ENCODE measurements at places on chromosomes 5 and 9.

DNA sequence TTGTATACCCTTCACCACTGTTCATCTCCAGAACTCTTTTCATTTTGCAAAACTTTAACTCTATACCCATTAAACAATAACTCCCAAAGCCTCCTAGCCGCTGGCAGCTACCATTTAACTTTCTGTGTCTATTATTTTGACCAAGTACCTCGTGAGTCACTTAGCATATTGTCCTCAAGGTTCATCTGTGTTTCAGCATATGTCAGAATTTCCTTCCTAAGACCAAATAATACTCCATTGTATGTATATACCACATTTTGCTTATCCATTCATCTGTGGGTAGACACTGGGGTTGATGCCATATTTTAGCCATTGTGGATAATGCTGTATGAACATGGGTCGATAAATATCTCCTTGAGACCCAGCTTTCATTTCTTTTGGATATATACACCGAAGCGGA is 17.4 kb downstream of the ERBIN start:
- no peak for DNase-seq

- no peak for DNase-seq
Observed at GRCh38 chr5:178333821-178334481, 101.3 kb upstream of the PHYKPL start.

GRCh38 chr5:72955143-72955767 is 586 bp upstream of the FCHO2 start:
- no peak for DNase-seq

DNA sequence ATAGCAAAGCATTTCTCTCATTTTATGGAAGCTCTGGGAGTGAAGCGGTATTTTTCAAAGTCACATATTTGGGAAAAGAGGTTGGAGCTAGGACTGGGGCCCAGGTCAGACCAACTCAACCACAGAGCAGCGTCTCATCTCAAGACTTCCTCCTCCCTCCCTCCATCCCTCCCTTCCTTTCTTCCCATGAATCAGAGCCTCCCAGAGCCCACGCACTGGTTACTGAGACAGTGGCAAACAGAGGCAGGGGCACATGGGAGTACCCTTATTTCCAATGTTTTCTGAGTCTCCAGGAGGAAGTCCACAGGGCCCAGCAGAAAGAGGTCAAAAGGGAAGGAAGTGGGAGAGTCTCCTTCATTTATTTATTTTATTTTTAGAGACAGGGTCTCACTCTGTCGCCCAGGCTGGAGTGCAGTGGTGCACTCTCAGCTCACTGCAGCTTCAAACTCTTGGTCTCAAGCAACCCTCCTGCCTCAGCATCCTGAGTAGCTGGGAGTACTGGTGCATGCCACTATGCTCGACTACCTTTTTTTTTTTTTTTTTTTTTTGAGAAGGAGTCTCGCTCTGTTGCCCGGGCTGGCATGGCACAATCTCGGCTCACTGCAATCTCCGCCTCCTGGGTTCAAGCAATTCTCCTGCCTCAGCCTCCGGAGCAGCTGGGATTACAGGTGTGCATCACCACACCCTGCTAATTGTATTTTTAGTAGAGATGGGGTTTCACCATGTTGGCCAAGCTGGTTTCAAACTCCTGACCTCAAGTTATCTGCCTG is 52.5 kb upstream of the CDKN2AIPNL start:
- no peak for DNase-seq

DNA sequence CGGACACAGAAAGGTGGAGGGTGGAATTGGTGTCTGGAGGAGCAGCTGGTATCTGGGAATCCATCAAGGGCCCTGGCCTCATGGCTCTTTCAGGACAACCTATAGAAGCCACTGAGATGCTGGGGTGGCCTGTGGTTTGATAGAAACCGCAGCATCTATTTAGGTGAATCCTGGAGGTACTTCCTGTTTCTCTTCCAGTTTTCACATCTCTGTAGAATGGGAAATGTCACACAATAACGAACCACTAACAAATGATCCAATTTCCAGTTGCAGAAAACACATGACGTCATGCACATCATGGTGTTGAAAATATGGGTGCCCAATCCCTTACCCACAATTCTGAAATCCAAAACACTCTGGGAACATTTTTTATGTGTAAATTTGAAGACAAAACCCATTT is 52.2 kb downstream of the ROPN1L start:
- DNase-seq: no peak

DNA sequence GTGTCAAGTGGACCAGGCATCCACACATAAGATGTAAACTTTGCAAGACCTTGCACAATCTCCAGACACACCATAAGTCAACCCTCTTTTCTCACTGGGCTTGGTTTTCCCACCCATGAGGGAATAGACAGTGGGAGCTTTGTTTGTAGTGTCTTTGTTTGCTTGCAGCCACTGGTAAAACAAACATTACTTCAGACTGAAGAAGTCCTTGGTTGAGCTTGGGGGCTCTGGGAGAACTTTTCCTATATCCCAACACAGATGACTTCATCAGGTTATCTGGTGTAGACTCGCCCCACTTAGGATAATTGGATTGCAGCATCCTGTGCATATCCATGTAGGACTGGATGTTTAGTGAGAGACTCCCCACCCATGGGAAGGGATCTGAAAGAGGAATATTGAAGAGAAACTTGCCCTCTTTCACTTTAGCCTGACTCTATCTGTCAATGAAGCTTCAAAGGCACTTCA is 11.5 kb upstream of the ADGRV1 start:
- peak; percentile 28 for DNase-seq

DNA sequence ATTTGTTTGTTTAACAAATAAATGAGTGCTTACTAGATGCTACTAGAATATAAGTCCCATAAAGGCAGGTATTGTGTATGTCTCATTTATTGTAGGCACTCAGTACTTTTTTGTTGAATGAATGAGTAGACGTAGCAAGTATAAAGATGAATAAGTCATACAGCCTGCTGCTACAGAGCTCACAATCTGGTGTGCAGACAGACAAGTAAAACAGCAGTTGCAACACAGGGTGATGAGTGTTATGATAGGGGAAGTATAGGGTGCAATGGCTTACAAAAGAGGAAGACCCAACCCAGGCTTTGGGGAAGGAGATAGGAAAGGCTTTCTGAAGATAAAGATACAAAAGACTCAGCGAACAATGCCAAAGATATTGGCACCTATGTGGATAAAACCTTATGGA is 47.7 kb downstream of the SH3RF2 start:
- no peak for DNase-seq

GRCh38 chr5:83222906-83223305 is 145.6 kb downstream of the XRCC4 start:
- no peak for DNase-seq

- peak; percentile 93 for DNase-seq
Observed at GRCh38 chr5:11273180-11273903, 512.3 kb upstream of the DAP start.

DNA sequence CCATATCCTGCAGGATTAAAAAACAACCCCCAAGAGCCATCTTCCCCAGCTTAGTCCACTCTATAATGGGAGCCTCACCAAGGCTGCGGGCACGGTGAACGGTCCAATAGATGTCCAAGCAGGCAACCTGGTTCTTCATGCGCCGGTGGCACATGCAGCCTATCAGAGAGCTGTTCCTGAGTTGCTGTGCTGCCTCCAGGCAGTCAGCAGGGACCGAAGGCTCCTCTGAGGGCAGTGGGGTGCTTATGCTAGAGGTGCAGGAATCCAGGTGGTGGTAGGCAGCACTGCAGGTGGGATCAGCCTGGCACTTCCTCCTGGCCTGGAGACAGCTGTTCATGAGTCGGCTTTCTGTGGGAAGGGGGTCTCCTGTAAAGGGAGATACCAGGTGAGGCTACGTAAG is 10.2 kb downstream of the GFRA3 start:
- DNase-seq: no peak

- no peak for DNase-seq
Observed at GRCh38 chr9:72932619-72933018, 20.2 kb downstream of the ALDH1A1 start.

DNA sequence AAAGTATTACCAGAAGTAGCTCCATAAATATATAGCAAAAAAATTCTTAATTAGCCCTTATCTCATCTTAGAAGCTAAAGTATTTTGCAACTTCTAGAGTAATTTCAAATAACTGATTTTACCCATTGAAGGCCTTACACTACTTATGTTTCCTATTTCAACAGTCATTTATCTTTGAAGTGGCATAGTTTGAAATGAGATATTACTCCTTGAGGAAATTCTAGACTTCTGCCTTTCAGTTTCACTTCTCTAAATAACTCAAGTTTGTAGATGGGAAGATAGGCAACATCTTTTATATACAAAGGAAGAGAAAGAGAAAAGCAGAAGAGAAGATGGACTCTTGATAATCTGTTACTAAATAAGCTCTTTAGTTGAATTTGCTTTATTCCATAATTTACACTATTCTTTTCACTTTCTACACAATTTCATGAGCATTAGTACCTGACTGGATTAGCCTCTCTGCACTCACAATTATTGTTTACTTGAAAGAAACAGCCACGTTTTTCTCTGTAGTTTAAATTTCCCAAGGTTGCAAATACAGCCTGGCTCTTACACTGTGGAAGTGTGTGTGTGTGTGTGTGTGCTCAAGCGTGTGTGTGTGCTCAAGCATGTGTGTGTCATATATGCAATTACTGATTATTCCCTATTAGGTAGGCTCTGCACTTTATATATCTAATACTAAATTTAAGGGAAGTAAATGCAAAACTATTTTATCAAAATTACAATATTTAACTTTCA is 60.6 kb upstream of the EMB start:
- no peak for DNase-seq

DNA sequence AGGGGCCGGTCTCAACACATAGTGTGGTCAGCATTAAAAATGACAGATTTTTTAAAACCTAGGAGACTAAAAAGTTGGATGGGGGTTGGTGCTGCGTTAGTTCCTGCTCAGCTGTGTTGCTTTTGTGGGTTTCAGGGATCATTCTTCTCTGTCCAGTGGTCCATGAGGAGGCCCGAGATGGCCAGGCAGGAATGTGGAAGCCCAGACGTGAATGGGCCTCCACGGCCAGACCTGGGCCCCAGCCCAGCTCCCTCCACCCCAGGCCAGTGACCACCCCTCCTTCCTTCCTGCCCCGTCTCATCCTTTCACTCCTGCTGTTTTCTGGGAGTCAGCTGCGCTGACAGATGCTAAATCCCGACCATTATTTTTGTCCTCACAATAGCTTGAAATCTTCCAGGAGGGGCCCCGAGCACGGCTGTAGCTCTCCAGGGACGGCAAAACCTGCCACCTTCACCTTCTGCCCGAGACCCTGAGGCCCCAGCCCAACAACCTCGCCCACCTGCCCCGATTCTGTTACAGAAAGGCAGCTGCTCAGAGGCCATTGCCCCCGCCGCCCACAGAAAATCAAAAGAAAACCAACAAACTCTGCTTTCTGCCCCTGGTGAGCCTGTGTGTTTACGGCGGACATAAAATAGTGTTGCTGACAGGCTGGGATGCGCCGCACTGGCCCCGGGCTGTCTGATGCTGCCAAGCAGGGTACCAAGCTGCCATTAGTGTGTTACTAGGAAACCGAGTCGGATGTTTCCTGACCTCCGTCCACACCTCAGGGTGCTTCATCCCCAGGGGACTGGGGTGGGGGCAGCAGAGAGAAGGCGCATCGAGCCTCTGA is 83.7 kb upstream of the SARDH start:
- DNase-seq: peak; percentile 47

DNA sequence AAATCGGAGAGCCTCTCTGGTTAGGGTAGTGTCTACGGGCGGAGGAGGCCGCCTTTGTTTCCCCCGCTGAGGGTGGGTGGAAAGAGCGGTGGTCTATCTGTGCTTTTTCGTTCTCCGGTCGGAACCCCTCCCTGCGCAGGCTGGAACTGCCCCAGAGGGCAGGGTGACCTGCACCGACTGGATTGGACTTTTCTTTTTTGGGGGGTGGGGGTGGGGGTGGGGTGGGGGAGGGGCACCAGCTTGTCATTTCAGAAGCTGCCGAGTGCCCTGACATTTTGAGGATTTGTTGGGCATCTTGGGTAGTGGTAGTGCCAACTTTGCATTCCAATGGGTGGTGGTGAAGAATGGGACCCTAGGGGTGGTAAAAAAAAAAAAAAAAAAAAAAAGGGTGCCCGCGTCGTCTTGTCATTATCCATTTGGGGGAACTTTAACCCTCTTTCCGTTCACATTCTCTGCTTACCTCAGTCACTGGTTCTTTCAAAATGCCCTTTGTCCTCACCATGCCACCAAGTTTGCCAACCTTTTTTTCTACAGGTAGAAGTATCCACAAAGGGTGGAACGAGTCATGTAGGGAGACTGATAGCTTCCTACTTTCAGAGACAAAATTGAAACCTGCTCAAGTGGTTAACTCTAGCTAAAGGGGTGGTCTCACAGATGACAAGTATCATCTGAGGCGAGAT is 1.3 kb downstream of the UBE2R2 start:
- DNase-seq: no peak

GRCh38 chr5:139062910-139063663 is 135.1 kb downstream of the SIL1 start:
- no peak for DNase-seq

DNA sequence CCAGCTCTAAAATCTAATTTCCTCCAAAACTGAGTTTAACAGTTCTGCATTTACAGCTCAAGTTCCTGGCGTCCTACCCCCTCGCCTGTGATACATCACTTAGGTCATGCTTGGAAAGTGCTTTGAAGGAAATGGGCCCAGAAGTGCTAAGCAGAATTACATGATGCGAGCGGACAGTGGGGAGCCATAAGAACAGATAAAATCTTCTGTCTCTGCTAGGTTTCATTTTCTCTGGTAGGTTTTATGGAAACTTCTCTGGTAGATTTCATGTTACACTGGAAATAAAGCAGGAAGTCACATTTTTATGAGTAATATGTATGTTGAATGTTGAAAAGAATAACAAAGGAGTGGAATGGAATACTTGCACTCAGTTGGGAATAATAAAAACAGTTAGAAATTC is 138.3 kb downstream of the ZDHHC21 start:
- DNase-seq: no peak

- no peak for DNase-seq
Observed at GRCh38 chr5:34475249-34475966, 180.7 kb upstream of the RAI14 start.

DNA sequence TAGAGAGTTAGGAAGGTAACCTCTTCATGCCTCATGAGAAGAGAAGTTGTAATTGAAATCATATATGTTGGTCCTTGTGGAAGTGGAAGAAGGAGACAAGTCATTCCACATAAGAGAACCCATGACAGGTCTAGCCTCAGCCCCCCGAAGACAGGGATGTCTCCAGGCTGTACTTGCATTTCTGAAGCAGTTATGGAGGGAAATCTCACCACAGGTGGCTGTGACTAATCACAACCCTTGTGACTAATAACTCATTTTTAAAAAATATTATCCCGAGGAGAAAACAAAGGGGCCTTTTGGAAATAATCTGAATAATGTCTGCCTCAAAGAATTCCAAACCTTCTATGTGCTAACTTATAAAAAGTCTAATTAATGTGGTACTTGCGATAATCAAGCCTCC is 262.1 kb upstream of the RPS23 start:
- no peak for DNase-seq

DNA sequence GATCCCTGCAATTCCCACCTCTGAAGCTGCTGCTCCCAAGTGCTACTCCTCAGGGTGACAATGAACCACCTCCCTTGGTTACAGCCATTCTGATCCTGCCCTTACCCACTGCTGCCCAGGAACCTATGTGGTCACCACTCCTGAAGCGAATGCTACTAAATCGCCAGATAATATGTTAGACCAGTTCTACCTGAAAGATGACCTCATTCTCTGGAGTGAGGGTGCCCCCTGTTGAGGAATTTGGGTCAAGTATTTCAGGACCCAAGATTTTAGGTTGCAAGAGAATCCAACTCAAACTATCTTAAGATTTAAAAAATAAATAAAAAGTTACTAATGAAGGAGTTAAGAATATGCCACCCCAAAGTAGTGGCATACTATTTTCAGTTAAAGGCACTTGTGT is 5.8 kb upstream of the SNAPC3 start:
- peak; percentile 35 for DNase-seq

All from NCI-H1417 (cell line).